HAP-1 (cell line): ENCODE measurements at places on chromosomes 11 and 22.

GRCh38 chr22:49756201-49756600 is 71.5 kb downstream of the BRD1 start:
- no peak for DNase-seq

DNA sequence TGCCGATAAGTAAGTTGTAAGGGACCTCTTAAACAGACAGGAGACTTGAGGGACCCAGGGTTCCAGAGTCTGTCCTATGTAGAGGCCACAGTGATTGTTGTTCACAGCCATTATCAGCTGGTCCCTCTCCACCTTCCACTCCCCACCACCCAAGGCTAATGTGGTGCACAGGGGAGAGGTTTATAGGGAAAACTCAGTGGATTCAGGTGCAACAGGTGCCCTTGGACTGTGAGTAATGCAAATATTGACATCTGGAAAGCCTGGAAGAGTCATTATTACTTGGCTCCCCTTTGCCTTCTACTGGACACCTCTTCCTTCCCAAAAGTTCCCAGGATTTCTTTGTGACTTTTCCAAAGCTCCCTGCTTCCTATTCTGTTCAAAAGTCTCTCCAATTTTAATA is 441.1 kb upstream of the CCDC90B start:
- DNase-seq: no peak

DNA sequence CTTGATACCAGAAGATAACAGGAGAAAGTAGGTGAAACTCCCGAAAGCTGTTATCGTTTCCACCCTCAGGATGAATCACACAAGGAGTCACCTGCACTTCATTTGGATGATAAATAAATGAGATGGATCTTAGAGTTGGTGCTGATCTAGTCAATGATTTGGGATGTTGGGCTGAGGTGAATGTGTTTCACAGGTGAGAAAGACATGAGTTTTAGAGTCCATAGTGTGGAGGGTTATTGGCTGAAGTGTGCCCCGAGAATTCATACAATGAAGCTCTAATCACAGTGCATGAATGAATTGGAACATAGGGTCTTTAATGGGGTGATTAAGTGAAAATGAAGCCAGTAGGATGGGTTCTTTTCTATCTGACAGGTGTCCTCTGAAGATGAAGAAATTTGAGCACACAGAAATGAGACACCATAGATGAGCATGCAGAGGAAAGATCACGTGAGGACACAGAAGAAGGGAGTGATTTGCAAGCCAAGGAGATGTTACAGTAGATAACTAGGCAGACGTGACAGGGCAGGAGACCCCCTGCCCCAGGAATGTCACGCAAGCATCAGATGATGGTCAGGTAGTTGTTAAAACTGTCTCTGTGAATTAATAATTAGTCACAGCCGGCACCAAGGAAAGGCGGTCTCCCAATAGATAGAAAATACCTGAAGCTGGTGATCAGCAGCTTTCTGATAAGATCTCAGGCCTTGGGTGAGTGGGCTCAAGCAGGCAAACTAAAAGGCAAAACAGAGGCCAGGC is 60.3 kb upstream of the IGLL5 start:
- DNase-seq: no peak

DNA sequence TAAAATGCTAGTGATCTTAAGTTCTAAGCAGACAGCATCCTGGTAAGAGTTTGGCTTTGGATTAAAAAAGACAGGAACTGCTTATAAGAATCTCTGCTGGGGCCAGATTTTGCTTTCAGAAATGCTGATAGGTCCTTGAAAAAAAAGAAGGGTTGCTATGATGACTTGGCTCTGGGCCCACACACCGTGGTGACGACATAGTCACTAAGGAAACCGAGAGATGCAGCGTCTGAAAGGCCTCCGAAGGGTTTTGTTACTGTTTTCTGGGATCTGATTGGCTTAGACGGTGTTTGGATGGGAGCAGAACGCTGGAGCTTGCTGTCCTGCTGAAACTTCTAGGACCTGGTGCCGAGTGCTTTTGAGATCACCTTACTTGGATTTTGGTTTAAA is 8.4 kb downstream of the FAM118A start:
- DNase-seq: no peak

GRCh38 chr11:94066901-94067429 is 45.8 kb downstream of the HEPHL1 start:
- DNase-seq: no peak

- DNase-seq: no peak
Observed at GRCh38 chr22:20203142-20203551, 52.3 kb upstream of the CCDC188 start.

GRCh38 chr11:124898711-124899110 is 1.0 kb upstream of the ROBO4 start:
- DNase-seq: no peak

DNA sequence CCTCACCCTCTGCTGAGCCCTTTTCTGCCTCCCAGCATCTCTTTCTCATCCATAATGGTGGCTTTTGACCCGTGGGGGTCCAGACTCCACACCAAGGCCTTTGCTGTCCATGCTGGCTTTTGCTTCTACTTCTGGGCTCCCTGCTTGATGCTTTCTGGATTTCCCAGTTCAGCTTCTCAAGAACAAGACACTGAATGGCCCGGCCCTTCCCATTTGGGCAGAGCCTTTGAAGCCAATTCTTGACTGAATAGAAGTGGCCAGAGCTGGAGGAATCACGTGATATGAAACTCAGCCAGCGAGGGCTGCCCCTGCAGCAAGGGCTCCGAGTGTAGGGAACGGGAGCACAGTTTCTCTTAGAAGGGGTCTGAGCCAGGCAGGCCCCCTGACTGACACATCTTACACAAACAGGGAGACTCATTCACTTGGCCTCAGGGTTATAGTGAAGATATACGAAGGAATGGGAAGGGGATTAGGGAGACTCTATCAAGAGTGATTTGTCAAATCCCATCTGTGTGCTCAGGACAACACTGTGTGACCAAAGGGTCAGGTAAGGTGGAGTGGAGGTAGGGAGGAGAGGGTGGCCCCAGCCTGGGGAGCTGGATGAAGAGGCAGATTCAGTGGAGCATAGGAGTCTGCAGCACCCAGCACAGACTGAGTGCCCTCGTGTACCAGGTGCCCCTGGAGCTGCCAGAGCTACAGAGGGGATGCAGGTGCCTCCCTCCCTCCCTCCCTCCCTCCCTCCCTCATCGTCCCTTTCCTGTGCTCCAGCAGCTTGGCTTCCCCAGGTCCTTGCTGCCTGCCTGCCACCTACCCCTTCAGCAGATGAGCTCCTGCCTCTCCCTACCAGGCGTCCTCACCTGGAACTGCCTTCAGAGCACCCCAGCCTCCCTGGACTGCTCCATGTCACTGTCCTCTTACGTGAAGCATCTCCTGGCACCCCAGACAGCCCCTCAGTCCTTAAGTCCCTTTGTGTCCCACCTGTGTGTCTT is 106.0 kb downstream of the TRIM29 start:
- DNase-seq: no peak

DNA sequence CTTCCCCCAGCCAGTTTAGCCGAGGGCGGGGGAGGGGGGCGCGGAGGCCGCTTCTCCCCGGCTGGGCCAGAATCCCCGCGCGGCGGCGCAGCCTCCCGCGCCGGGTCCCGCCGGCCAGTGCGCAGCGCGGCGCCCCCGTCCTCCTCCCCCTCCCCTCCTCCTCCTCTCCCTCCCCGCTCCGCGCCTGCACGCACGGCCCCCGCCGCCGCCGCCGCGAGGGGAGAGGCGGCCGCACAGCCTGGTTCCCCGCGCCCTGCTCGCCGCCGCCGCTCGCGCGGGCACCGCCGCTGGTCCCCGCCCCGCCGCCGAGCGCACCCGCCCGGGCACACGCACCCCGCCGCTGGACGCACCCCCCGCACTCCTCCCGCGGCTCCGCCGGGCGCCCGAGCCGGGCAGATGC is at the start of gene FLRT1:
Gene FLRT1, plus strand, starts transcription at position 356 of the 400 bp plus-strand sequence. CDS start 80,337 bp downstream, outside the sequence.
- no peak for DNase-seq

DNA sequence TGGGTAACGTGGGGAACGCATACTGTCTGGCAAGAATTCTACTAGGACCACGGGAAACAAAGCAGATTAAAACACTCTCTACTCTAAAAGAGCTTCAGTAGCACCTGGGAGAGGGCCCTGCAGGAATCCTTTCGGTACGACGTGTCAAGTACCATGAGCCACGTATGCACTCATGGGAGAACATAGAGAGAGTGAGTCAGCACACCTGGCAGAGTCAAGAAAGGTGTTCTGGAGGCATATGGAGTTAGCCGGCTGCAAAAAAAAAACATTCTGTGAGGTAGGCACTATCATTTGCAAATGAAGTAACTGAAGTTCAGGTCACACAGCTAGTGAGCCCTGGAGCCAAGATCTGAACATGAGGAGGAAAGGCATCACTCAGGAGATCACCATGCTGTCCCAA is 71.1 kb upstream of the BID start:
- no peak for DNase-seq

- peak; percentile 13 for DNase-seq
Observed at GRCh38 chr11:47766509-47767227, 473 bp downstream of the FNBP4 start.

- DNase-seq: no peak
Observed at GRCh38 chr11:110728883-110729282, 16.6 kb upstream of the ARHGAP20 start.

- no peak for DNase-seq
Observed at GRCh38 chr22:50268655-50269113, 1.5 kb downstream of the MAPK11 start.

DNA sequence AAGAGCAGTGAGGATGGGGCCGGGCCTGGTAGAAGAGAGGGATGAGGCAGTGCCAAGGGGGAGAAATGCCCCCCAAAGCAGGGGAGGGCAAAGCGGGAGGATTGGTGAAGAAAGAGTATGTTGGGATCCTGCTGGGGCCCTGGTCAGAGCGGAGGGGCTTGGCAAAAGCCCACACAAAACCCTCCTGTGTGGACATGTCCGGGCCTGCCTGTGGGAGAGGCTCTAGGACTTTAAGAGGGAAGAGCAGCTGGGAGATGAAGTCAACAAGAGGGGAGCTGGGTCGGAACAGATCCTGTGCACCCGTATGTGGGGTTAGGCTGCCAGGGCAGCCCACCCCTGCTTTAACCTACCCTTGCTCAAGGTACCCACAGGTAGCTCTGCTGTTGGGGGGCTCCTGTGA is 25.8 kb downstream of the ART5 start:
- no peak for DNase-seq

DNA sequence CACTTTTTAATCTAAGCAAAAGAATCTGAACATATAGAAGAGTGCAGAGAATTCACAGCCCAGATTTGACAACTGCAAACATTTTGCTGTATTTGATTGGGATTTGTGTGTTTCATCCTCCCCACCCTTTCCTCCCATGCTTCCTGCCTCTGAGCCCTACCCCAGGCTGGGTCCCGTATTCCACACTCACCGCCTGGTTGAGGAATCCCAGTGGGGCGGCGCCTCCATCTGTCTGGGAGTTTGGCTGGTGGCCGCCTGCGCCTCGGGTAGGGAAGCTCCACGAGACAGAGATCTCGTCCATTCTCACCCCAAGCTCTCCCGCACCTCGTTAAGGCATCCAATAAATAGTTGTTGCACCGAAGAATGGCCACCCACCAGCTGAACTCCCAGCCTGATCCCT is 105.9 kb upstream of the SLC22A12 start:
- DNase-seq: no peak

- peak; percentile 2 for DNase-seq
Observed at GRCh38 chr11:120132645-120133185, 5.2 kb downstream of the TRIM29 start.

DNA sequence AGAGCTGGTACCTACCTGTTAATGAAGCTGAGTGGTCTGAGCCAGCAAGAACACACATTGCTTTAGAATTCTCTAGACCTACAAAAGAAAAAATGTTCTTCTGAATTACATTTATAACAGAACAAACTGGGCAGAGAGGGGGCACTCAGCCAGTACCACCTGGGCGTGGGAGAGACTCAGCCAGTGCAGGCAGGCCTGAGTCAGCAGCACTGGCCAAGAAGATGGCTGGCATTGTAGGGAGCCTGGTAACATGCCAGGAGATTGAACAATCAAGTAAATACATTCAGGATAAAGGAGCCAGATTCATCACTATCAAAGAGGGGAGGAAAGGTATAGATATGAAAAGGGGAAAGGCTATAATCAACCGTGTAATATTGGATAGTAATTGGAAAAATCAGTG is 19.9 kb downstream of the SERGEF start:
- DNase-seq: no peak

GRCh38 chr11:117468888-117469287 is 141.2 kb downstream of the CEP164 start:
- DNase-seq: no peak

GRCh38 chr11:63564784-63565350 is 1.7 kb upstream of the PLAAT2 start:
- DNase-seq: no peak

GRCh38 chr11:115097796-115098408 is 406.3 kb downstream of the CADM1 start:
- no peak for DNase-seq

GRCh38 chr22:28297504-28297903 is 378.4 kb upstream of the PITPNB start:
- no peak for DNase-seq

- DNase-seq: no peak
Observed at GRCh38 chr22:30863081-30863833, 105.3 kb downstream of the MORC2 start.

GRCh38 chr11:99244613-99245012 is 223.9 kb downstream of the CNTN5 start:
- no peak for DNase-seq

DNA sequence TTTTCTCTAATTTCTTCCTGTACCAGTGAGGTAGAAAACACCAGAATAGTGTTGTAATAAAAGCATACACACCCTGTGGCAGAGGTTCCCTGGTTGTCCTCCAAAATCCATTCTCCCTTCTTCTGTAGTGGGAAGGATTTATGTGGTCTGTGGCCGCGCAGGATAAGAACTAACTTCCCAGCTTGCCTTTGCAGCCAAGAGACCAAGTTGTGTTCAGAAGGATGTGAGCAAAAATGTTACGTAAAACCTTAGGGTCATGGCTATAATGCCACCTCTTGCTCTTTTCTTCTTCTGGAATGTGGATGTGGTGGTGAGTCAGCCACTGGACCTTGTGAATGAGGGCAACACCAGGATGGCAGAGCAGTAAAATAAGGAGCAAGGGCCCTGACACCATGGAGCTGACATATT is 28.4 kb downstream of the CCDC90B start:
- no peak for DNase-seq

GRCh38 chr11:26909515-26909914 is 84.4 kb upstream of the FIBIN start:
- no peak for DNase-seq
